ENCODE measurements at places on chromosomes 11 and 22.

- no peak for DNase-seq
Observed at GRCh38 chr11:114116800-114117199, 57.3 kb downstream of the ZBTB16 start.

DNA sequence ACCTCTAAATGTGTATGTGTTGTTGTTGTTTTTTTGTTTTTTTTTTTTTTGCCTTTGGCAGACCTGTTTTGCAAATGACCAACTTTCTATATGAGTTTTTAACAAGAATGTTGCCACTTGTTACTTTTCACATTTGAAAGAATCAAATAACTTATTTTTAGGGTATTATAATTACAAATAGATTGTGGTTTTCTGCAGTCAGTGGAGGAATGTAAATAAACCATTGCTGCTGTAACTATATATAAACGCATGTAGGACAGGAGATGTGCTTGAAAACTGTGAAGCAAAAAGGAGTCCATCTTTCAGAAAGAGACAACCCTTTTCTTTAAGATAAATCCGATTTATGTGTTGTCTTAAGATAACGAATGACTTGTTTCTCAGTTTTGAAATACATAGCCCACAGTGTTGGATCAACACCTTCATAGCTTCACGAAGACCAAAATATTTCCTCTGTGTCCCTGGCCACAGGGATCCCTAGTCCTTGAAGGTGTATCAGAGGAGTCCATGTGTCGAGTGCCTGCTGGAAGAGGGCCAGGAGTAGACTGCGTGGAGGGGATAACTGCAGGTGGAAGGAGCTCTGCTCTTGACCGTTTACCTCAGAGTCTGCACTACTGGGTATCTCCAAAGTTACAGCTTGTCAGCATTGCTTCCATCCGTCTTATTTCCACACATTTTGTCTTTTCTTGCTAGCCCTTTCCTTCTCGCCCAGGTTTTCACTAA, 24.7 kb downstream of the TNRC6B start:
- DNase-seq = no peak

- DNase-seq = no peak
Observed at GRCh38 chr11:112178936-112179335, 3.6 kb downstream of the BCO2 start.

- DNase-seq = no peak
Observed at GRCh38 chr11:116614306-116615210, 158.2 kb downstream of the BUD13 start.

- DNase-seq = peak; percentile 73
Observed at GRCh38 chr11:35045236-35045820, 93.6 kb upstream of the CD44 start.

DNA sequence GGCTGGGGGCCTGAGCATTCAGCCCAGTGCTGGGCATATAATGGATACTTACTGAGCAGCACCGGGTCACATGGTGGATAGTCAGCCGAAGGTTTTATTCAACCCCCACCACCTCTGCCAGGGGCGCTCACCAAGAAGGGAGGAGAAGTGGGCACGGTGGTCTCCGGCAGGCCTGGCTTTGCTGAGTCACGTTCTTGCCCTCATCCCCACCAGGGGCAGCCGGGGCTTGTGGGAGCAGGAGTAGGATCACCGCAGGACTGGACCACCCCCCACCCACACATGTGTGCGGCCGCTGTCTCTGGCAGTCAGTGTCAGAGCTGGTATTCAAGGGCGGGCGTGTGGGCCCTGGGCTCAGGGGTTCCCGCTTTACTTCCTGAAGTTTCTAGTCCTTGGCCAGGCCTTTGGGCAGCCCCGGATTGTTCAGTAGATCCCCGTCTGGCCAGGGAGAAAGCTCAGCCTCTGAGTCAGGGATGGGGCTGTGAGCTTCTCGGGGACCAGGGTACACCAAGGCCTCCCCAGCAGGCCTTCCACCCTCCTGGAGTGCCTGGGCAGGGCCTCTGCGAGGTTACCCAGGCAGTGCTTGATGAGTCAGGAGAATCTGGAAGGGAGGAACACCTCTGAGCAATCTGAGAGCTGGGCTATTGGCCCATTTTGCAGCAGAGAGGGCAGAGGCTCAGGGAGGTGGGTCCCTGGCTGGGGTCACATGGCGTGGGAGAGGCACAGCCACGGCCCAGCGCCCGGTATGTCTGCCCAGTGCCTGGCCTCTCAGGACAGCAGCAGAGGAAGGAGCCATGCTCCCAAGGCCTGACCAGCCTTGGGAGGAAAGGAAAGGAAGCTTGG, 60.6 kb downstream of the RTL6 start:
- DNase-seq = no peak

GRCh38 chr22:17284888-17285287, 65.7 kb upstream of the ADA2 start:
- DNase-seq = no peak

DNA sequence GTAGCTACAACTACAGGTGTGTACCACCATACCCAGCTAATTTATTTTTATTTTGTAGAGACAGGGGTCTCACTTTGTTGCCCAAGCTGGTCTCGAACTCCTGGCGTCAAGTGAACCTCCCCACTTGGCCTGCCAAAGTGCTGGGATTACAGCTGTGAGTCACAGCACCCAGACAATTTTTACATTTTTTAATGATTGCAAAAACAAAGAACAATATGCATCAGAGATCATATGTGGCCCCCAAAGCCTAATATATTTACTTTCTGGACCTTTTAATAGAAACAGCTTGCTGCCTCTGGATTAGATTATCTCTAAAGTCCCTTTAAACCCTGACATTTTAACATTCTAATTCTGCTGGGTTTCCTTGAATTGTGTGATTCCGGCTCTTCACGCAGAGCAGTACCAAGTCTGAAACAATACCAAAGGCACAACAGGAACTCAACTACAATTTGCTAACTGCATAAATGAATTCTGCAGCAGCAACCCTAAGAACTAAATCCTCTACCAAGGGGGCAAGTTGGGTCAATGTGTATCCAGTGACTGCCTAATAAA, 25.0 kb downstream of the RAB30 start:
- no peak for DNase-seq

Measured in muscle of leg (tissue), 16 donors.